ENCODE measurements at places on chromosomes 6 and 20.

- no peak for DNase-seq
These were observed 20.4 kb upstream of the FUCA2 start for GRCh38 chr6:143531720-143532499.

- DNase-seq: no peak
These were observed 21.5 kb downstream of the CST5 start for GRCh38 chr20:23857962-23858595.

- DNase-seq: no peak
These were observed 11.5 kb downstream of the SERPINB1 start for GRCh38 chr6:2830183-2830582.

DNA sequence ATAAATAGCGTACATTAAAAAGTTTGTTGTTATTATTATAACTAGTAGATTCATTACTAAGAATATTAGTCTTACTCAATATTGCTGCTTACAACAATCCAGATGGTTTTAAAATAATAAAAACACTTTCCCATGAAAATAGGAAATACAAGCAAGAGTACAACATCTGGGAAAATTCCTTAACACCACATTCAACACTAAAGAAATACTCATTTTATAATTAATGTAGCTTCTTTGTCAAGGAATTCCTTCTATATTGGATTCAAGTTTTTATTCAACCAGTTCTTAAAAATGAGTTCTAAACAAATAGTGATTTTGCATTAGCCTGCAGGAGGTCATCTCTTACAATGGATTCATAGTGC is 650.3 kb upstream of the SLC35B3 start:
- no peak for DNase-seq

DNA sequence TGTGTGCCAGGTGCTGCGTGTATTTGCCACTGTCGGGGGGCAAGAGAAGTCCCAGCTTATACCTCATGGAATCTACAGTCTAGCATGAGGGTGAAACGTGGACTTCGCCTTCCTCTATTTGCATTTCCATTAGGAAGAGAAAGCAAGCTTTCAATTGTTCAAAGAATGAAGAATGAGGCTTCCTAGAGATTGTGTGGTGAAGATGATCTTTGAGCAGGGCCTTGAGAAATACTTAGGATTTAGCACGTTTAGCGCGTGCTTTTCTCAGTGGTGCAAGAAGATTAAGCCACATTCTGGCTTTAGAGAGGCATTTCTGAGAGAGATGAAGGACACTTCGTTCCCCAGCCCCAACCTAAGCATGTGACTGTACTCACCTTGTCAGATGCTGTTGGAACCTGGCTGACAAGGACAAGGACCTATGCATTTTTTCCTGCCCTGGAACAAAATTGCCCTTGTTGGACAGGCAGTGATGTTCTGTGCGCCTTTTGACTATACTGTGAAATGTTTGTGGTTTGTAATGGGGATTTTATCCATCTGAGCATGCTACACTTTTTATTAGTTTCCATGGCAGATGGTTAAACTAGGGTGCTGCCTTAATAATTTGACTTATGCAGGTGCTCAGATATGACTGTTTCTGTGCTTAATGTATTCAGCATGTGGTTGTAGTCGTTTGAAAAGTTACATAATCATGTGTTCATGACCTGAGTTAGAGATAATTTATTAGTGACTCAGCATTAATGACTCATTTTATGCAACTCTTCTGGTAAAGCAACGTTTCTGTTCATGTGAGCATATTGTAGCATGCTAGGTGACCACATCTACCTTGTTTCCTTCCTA is 10.7 kb downstream of the TULP4 start:
- no peak for DNase-seq

DNA sequence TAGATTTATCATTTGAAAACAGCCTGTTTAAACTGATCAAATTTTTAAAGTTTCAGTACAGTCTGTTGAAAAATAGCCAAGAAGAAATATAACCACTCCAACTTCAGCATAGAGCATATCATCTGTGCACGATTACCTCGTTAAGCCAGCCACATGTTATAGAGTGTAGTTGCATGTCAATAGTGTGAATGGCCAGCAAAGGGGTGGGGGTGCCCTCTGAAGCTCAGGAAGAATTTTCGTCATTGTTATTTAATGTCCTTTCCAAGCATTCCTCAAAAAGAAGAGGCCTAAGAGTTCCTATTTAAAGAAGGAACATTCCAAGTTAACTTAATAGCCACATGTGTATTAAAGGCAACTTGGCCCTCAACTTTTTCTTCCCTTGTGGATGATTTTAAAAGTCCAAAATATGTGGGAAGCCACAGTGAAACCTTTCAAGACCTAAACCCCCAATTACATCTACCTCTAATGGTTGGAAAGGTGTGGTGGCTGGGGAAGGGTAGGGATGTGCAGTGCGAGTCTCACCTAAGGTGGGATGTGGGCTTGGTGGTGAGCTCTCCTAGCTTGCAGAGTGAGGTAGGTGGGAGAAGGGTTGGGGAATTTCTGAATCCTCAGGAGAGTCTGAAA is 1.8 kb upstream of the CCN2 start:
- DNase-seq: no peak

GRCh38 chr6:80789912-80790570 is 683.6 kb downstream of the BCKDHB start:
- DNase-seq: no peak

- DNase-seq: no peak
These were observed 2.1 kb upstream of the TMX4 start for GRCh38 chr20:8021541-8022269.
